GF-D8 (cell line): ENCODE measurements at places on chromosomes 11 and 22.

DNA sequence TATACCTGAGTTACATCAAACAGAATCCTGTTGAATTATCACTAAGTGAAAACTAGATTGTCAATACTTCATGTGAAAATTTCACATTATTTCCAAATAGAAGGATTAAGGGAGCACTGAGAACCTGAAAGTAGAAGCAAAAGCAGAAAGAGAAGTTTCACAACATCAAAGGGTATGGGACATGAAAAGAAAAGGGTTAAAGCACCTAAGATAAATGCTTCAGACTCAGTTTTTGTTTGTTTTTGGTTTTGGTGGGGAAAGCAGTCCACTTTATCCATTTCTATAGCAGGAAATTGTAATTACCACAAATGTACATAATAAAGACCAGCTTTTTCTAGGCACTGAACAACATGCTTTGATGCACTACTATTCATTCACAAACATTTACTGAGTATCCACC, 1069.7 kb upstream of the CCDC90B start:
- DNase-seq, result no peak

DNA sequence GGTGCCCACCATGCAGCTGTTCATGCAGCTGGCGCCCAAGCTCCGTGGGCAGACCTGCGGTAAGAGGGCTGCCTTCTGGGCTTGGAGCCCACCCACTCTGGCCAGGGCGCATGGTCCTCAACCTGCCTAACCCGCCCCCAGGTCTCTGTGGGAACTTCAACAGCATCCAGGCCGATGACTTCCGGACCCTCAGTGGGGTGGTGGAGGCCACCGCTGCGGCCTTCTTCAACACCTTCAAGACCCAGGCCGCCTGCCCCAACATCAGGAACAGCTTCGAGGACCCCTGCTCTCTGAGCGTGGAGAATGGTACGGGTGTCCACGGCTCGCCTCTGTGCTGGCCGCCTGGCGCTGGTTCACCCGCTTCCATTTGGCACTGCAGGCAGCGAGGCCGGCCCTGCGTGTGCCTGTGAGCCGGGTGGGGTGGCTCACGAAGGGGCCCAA, 11.0 kb downstream of the MUC5AC start:
- no peak for DNase-seq

- DNase-seq, result no peak
These were observed 27.7 kb upstream of the TP53I11 start for GRCh38 chr11:44978274-44978960.

GRCh38 chr11:43992183-43992582, 49.7 kb downstream of the C11orf96 start:
- no peak for DNase-seq

DNA sequence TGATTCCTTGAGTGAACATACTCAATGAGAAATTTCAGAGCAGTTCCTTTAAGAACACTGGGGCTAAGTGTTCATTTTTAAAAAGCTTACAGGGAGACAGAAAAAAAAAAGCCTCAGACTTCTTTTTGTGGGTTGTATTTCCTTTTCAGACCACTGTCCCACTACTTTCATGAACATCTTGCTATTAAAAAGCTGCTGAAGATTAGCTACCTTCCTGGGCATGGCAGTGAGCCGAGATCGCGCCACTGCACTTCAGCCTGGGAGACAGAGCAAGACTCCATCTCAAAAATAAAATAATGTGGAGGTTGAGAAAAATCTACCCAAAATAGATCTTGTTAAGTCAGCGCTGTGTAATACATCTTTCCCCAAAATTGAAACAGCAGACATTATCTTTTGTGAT, 10.8 kb downstream of the TRAF6 start:
- DNase-seq, result no peak

DNA sequence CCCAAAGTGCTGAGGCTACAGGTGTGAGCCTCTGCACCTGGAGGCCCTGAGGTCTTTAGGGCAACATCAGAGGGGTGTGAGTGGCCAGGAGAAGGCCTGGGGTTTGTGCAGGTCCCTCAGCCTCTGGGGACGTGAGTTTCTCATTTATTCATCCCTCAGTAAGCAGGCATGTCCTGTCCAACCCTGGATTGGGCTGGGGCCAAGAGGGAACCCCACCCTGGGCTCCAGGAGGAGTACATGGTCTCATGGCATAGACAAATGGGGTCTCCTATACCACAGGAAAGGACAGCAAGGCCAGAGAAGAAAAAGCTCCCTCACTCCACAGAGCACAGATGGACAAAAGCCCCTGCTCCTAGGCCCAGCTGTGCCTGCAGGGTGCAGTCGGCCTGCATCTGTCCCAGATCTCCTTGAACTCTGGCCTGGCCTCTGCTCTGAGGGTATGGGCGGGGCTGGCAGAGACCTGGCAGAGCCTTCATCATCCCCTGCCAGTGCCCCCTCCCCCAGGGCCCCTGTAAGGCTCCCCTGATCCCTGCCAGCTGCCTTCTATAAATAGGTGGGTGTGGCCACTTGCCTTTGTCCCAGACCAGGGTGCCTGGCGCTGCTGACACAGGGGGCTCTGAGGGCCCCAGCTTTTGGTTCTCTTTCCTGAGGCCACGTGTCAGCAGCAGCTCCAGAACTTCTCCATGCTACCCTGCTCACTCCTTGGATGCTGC, 34.6 kb downstream of the A4GALT start:
- no peak for DNase-seq

GRCh38 chr11:64334764-64335735, 5.0 kb upstream of the CCDC88B start:
- DNase-seq, result peak; percentile 82

- no peak for DNase-seq
These were observed 27.9 kb upstream of the SUSD2 start for GRCh38 chr22:24153353-24153752.

DNA sequence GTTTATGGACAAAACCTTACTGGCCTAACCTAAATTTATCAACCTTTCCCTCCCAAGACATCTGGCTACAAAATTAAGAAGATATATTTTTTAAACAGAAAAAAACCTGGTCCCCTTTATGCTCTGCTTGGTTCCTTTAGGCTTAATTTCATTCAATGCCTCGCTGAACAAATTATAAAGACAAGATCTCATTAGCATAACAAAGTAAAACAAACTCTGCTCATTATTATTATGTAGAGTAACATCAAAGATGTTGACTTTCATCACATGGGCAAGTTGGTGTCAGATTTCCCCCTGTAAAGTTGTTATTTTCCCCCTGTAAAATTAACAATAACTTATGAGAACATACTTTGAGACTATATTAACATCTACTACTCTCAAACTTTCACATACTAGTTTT, 11.0 kb downstream of the RRAS2 start:
- DNase-seq, result no peak

DNA sequence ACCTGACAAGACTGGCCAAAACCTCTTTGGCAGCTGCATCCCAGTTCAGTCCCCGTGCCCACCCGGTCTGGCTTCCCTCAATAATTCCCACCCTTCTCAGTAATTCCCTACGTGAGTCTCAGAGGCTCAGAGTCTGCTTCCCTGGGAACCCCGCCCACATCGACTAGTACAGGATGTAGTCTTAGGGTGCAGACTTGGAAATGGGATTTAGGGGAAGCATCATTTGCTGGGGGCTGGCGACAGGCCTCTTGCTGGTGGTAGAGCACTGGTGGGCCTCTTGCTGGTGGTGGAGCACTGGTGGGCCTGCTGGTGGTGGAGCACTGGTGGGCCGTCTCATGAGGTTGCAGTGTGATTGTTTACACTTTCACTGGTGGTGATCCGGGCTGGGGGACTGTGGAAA, 199.5 kb upstream of the B3GAT1 start:
- no peak for DNase-seq

GRCh38 chr11:27012234-27012921, 18.5 kb downstream of the FIBIN start:
- no peak for DNase-seq

- no peak for DNase-seq
These were observed 567.4 kb downstream of the KCNA4 start for GRCh38 chr11:29449281-29450074.

DNA sequence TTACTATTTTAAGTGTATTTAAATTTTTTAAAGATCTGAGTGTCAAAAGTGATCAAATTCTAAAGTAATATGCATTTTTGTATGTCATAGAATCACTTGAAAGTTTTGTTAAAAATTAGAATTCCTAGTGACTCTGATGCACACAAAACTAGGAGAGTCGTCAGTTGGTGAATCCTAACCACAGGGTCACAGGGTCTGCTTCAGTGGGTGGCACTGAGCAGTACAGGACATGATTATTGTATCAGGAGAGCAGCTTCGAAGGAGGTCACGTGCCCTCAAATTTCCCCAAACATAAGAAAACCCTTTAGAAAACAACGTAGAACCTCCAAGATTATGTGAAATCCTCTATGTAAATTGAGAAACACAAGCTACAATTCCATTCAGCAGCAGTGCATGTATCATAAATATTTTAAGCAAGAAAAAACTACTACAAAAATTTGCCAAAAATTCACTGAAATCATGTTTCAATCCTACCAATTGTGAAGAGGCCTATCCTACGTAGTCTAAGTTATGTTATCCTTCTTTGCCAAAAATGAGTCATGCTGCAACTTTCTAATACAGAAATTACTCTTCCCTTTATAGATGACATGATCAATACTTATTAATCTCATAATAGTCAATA, 323.6 kb downstream of the AASDHPPT start:
- no peak for DNase-seq

GRCh38 chr11:115501502-115501892, 2.7 kb downstream of the CADM1 start:
- no peak for DNase-seq

DNA sequence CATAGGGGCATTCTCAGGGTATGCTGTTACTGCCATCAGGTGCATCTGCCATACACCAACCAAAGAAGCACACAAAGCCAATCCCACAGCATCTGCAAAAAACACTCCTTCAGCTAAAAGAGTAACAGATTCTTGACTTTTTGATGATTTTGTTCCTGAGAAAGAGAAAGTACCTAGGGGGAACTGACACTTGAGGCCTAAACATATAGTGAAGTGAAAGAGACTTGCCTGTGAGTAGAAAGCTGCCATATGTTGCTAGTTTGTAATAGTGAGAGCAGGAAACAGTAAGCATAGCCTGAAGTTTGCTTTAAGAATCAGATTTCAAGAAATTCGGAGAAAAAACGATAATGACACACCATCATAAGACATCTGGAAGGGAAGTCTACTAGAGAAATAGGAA, 97.9 kb upstream of the CTSC start:
- DNase-seq, result no peak

DNA sequence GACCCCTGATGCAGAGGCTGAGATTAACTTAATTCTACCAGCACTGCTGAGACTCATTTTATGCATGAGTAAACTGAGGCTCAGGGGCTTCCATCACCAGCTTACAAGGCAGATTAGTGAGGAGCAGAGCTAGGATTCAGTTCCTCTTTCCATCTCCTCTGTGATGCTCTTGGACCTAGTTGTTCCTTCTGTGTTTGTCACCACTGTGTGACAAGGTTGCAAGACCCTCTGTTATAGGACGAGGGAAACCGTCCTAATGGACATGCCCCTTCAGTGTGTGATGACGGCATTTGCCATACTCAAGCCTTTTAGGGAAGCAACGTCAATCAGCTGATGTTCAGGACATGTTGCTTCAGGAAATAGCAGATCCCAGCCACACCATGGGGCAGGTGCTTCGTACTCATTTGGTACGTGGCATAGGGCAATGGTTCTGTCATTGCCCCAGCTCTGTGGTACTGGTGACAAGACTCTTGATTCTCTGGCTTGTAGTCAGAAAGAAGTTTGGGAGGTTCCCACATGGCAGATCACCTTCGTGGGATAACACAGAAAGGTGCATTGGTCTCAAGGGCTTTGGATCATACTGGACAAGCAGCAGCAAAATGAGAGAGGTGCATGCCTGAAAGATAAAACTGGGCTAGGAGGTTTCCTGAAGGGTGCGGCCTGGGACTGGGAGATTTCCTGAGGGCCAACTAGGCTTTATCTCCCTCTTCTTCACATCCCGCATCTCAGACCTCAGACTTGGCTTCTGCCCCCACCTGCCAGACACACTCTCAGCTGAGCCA, 23.9 kb upstream of the CD44 start:
- DNase-seq, result no peak

GRCh38 chr22:20420157-20420842, 17.3 kb downstream of the SCARF2 start:
- DNase-seq, result no peak

GRCh38 chr11:8728563-8728962, 46.0 kb downstream of the RPL27A start:
- no peak for DNase-seq

GRCh38 chr11:130118165-130118564, 41.4 kb upstream of the ST14 start:
- no peak for DNase-seq

DNA sequence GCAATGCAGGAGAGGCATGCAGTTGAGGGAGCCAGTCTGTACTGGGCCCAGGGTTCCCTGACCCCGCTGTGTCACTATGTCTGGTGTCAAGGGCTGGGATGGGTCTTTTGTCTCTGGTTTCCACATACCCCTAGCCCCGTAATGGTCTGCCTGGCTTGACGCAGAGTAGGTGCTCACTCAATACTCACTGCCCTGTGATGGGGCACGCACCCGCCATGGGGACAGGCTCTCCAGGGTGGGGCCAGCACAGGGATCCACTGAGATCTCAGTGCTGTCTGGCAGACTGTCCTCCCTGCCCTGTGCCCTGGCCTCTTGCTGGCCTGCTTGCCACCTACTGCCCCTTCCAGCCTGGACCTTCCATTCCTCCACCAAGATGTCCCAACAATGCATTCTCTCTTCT, 101.7 kb upstream of the CD82 start:
- no peak for DNase-seq
